ENCODE measurements at places on chromosomes 2 and 18.

DNA sequence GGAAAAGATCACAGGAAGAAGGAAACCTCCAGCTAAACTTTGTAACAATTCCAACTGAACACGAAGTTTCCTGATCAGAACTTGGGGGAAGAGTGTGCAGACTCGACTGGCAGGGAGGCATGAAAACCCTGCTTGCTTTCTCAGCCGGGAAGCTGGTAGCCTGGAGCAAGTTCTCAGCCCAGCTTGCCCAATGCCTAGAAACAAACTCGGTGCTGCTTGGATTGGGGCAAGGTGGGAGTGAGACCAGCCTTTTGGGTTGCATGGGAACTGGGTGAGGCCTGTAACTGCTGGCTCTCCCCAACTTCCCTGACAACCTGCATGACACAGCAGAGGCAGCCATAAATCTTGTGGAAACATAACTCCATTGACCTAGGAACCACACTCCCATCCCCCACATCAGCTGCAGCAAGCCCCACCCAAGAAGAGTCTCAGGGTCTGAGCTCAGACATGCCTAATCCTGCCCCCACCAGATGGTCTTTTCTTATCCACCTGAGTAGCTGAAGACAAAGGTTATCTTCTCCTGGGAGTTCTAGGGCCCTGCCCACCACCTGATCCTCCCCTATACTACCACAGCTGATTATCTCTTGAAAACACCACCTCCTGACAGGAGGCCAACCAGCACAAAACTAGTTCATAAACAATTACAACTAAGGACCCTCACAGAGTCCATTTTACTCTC, 1859.7 kb upstream of the CELF4 start:
- DNase-seq, result no peak

DNA sequence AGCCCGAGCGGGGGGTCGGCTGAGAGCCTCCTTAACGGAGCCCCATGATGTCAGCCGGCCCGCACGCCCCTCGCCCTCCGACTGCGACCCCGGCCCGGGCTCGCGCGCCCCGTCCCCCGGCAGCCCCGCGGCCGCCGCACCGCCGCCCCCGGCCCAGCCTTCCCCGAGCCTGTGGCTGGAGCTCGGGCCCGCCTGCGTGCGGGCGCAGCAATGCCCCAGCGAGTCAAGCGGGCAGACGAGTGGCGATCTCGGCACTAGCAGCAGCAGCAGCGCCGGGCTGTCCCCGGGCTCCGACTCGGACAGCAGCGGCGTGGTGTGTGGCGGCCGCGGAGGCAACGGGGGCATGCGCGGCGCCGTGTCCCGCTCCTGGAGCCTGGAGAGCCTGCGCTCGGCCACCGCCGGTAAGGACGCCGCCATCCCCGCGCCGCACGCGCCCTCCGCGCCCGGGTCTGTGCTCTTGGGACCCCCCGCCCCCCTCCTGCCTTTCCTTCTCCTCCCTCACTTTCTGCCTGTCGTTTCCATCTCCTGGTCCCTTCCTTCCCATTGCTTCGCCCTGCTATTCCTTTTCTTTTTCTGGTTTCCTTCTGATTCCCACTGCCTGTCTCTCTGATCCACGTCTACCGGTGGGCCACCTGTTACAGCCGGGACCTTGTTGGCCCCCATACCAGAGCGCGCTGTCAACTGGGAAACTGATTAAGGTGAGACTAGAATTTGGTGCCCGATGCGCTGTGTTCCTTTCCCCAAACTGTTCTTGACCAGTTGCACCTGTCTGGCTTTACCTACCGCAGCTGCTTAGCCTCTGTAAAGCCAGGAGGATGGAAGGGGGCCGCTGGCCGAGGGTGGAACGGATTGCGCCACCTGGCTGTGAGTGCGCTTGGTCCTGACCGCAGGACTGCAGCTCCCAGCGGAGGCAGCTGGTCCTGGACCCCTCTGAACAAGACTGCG, 127.4 kb downstream of the ARHGEF4 start:
- DNase-seq, result no peak

- no peak for DNase-seq
Observed at GRCh38 chr2:216827073-216827720, 32.7 kb downstream of the TNP1 start.

DNA sequence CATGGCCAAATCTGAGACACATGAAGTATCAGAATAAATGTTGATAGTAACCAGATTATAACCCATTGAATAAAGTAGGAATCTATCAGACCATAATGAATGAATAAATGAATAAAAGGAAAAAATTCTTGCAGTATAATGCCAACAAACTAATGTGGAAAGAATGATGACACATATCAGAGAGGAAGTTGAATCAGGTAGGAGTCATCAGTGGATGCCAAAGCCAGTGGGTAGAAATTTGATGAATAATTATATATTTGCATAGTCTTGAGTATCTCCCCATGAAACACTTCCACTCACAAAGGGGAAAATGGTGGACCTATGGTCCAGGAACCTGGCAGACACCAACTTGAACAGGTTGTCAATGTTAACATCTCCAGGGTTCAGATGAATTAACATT, 68.6 kb downstream of the GALNT3 start:
- no peak for DNase-seq

GRCh38 chr2:156023229-156023869, 309.2 kb downstream of the NR4A2 start:
- no peak for DNase-seq

DNA sequence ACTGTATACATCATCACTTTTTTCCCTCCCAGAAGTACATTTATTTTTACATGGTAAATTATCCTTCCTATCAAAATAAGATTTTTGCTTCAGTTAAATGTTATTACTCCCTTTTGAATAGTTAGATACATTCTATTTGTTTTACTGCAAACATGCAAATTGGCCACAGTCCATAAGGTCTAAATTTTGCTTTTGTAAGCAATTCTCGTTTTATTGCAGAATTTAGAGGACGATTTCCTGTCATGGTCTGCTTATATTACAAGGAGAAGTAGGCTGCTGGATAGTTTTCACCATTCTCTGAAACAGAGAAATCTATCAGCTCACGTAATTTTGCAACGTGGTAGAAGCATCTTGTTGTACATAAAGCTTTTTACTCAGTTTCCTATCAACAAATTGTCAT, 1632.5 kb downstream of the LRP1B start:
- DNase-seq, result no peak

- DNase-seq, result no peak
Observed at GRCh38 chr2:15200581-15200980, 360.6 kb downstream of the NBAS start.

GRCh38 chr2:186099826-186100225, 361.2 kb downstream of the FSIP2 start:
- no peak for DNase-seq

DNA sequence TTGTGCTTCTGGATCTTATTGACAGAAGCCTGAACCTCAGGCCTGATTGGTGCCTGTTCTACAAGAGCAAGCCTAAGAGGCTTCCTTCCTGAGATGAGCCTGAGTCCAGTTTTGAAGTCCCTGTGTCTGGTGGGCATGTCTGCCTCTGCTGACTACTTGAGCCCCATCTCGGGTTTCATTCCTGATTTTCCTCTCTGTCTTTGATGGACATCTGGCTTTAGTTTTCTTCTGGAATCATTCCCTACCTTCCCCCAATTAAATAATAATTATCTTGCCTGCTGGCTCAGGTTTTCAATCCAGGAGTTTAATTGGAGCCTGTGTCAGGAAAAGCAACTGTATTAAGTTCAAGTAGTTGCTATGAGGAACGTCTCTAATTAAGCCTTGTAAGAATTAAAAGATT, 135.5 kb upstream of the MC4R start:
- DNase-seq, result no peak

DNA sequence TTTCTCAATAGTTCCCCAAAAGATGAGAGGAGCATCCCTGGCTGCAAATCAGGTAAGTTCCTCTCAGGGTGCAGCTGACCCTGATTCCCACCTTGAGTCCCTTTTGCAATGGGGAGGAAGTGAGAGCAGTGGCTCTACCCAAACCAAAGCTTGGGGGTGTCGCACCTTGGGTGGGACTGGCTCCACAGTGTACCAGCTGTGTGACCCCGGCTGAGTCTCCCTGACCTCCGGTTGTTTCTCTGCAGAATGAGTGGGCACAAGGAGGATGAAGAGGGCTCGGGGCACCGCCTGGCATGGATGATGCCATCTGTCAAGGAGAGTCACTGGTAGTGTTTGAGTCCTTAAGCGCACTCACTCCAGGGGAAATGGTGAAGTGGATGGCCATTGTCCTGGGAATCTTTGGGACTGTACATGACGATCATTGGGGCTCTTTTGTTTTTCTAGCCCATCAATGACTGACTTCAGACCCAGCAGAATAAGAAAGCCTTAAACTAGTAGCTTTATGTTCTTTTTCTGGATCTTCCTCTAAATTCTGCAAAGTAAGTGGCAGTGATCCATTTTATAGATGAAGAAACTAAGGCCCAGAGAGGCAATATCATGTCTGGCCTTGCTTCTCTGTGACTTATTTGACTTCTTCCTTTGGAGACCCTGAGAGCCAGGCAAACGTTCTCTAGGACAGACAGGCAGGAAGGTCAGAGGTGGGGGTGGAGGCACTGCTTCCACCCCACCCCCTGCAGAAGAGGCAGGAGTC, 106.3 kb upstream of the ST3GAL5 start:
- DNase-seq, result no peak

All from NCI-H1417 treated with DMSO at 0.1 percent for 48 hours (cell line).